HCT116 (cell line): ENCODE measurements at places on chromosomes 7 and 10. TPM values are rescaled to one million over a fixed set of nuclear protein-coding genes. Genes with fewer than 3 reads are reported as not detected.

GRCh38 chr10:31720546-31720945 lies 208.1 kb downstream of the ARHGAP12 start:
- no peak overlapping the region for H3K4me3 ChIP-seq
- no peaks in the 10 kb centered on the region for H3K27me3 ChIP-seq
- H3K4me1 ChIP-seq = no peaks in the 10 kb centered on the region
- no peaks in the 10 kb centered on the region for H3K36me3 ChIP-seq
- no peak overlapping the region for H3K27ac ChIP-seq

DNA sequence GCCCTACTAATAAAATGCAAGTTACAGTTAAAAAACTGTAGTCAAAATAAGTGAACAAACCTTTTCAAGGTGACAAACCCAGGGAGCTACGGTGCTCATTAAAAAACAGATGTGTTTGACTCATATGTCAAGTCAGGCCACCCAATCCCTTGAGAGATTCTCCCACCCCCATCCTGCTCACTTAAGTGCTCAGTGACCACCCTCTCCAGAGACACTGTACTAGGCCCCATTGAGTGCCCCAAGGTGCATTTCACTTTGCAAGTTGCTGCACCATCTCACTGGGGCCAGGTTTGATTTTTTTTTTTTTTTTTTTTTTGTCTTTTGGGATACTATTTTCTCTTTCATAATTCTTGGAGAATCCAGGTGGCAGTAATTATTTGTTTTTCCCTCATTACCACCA lies 1.9 kb downstream of the ERV3-1 start:
- H3K4me1 ChIP-seq = peaks cover 3% of the 10 kb centered on the region; the same call in 1 of the 2 replicates
- no peaks in the 10 kb centered on the region for H3K27me3 ChIP-seq
- H3K4me3 ChIP-seq = no peak overlapping the region

- DNase-seq = no peak
- H3K4me3 ChIP-seq = no peak overlapping the region
- no peaks in the 10 kb centered on the region for H3K36me3 ChIP-seq
- H3K27me3 ChIP-seq = no peaks in the 10 kb centered on the region
- H3K27ac ChIP-seq = no peak overlapping the region
- no peaks in the 10 kb centered on the region for H3K4me1 ChIP-seq
Observed at GRCh38 chr7:46131916-46132795, 211.1 kb upstream of the IGFBP3 start.

Gene PTPRN2
- 2.1 TPM for total RNA-seq

Gene MEIG1
- total RNA-seq = 1.4 TPM

- no peaks in the 10 kb centered on the region for H3K36me3 ChIP-seq
- H3K27ac ChIP-seq = no peak overlapping the region
- no peaks in the 10 kb centered on the region; the same call in 1 of the 2 replicates for H3K4me1 ChIP-seq
- no peaks in the 10 kb centered on the region for H3K27me3 ChIP-seq
- H3K4me3 ChIP-seq = no peak overlapping the region
Observed at GRCh38 chr7:41696323-41696916, 6.5 kb downstream of the INHBA start.

GRCh38 chr7:15368653-15369052 lies 193.2 kb downstream of the AGMO start:
- no peak overlapping the region for H3K27ac ChIP-seq
- DNase-seq = no peak
- no peaks in the 10 kb centered on the region for H3K36me3 ChIP-seq

Gene HPS6
- total RNA-seq = 31.7 TPM

Gene FAM24B
- total RNA-seq = 6.8 TPM

GRCh38 chr10:58813573-58813972 lies 300.9 kb downstream of the BICC1 start:
- no peak overlapping the region for H3K4me3 ChIP-seq
- no peak for DNase-seq
- H3K36me3 ChIP-seq = no peaks in the 10 kb centered on the region
- H3K27me3 ChIP-seq = no peaks in the 10 kb centered on the region

- H3K36me3 ChIP-seq = no peaks in the 10 kb centered on the region
- H3K27ac ChIP-seq = no peak overlapping the region
- H3K27me3 ChIP-seq = peaks cover 14% of the 10 kb centered on the region; the same call in 1 of the 2 replicates
- H3K4me1 ChIP-seq = no peaks in the 10 kb centered on the region
- DNase-seq = no peak
Observed at GRCh38 chr7:37391791-37392672, 56.6 kb downstream of the ELMO1 start.

DNA sequence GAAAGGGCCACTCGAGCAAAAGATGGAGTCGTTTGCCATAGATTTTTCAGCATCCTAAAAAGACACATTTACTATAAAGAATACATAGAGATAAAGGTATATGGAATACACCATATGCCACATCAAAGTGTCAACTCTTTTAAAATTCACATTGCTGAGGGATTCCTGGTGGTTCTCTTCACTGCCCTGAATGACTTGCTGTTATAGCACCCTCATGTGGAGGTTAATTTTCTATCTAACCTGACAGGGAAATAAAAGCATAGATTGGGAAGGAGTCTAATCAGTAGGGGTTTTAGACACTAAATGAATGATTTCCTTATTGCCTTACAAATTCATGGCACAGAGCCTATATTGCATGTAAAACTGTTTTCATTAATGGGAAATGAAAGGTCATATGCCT lies 25.9 kb downstream of the DNAH11 start:
- H3K27ac ChIP-seq = no peak overlapping the region
- no peak overlapping the region for H3K4me3 ChIP-seq
- no peaks in the 10 kb centered on the region for H3K4me1 ChIP-seq

Gene GRB10
- total RNA-seq = 37.3 TPM

Gene AKR1E2
- total RNA-seq = 5.0 TPM

DNA sequence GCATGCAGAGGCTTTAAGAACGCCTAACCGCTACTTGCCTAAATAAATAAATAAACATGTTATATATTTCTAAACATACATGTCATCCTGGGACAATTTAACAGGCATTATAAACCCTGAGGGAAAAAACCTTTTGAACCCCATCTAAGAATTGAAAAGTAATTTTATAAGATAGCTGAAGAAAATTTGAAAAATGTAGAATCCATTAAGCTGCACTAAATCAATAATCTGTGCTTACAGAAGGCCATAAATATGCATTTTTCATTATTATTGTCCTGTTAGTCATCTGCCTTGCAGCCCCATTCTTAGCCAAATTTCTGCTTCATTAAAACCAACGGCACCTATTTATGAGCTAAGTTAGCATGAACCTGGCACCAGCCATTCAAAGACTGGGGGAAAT lies 24.2 kb downstream of the LYZL1 start:
- H3K4me3 ChIP-seq = no peak overlapping the region
- no peaks in the 10 kb centered on the region for H3K36me3 ChIP-seq
- H3K27ac ChIP-seq = no peak overlapping the region
- no peaks in the 10 kb centered on the region for H3K4me1 ChIP-seq

- H3K36me3 ChIP-seq = no peaks in the 10 kb centered on the region
- H3K4me3 ChIP-seq = no peak overlapping the region
- H3K27ac ChIP-seq = no peak overlapping the region
- no peak for DNase-seq
- no peaks in the 10 kb centered on the region for H3K4me1 ChIP-seq
Observed at GRCh38 chr10:120005207-120006201, 113.0 kb downstream of the SEC23IP start.

- no peak overlapping the region for H3K27ac ChIP-seq
- no peaks in the 10 kb centered on the region for H3K27me3 ChIP-seq
- no peaks in the 10 kb centered on the region for H3K36me3 ChIP-seq
- no peak overlapping the region for H3K4me3 ChIP-seq
- DNase-seq = no peak
Observed at GRCh38 chr7:74010407-74010806, 17.6 kb upstream of the ELN start.

GRCh38 chr7:80924090-80924489 lies 5.2 kb upstream of the SEMA3C start:
- H3K36me3 ChIP-seq = no peaks in the 10 kb centered on the region
- peaks cover 19% of the 10 kb centered on the region; the same call in 1 of the 2 replicates for H3K4me1 ChIP-seq
- H3K4me3 ChIP-seq = no peak overlapping the region
- H3K27ac ChIP-seq = no peak overlapping the region
- DNase-seq = no peak

Gene ATOH7
- not detected for total RNA-seq

DNA sequence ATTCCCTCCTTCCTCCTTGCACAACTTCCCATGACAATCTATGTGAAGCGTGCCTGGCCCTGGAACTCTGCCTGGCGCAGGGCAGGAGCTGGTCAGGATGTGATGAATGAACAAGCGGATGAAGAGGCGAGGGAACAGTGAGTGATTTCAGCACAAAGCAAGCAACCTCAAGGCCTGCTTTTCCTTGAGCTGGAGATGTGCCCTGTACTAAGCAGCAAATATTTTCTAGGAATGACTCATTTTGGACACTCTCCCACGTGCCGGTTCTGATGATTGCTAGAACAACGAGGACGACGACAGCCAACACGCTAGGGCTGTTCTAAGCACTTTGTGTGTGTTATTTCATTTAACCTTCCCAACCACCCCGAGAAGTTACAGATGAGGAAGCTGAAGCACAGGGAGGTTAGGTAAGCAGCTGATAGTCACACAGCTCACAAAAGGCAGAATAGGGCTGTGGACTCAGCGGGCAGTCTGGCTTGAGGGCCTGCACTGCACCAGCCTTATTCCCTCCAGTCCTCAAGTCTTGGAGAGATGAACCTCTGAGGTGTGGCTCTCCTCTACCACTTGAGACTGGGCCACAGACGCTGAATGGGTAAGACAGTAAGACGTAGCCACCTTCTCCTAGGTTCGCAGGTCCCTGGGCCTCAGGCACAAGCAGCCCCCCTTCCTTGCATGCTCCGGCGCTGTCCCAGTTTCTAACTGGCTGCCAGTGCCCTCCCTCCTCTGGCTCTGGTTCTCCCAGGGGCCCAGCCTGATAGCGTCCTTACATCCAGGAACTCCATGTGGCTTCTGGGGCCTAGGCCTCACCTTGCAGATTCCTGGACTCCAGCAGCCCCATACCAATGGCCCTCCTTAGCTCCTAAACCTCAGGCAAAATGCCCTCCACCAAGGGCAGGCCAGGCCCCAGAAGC lies 59.0 kb downstream of the YKT6 start:
- H3K27me3 ChIP-seq = no peaks in the 10 kb centered on the region
- H3K4me1 ChIP-seq = peaks cover 4% of the 10 kb centered on the region; the same call in 1 of the 2 replicates
- no peak overlapping the region for H3K27ac ChIP-seq
- no peak overlapping the region for H3K4me3 ChIP-seq

Gene TCAF1
- total RNA-seq = 58.4 TPM

GRCh38 chr7:71442492-71443190 lies 310.7 kb downstream of the GALNT17 start:
- no peak overlapping the region for H3K4me3 ChIP-seq
- H3K4me1 ChIP-seq = no peaks in the 10 kb centered on the region
- no peak for DNase-seq

Gene TMEM213
- total RNA-seq = not detected

- peak overlapping the region; percentile 67 for H3K27ac ChIP-seq
- no peaks in the 10 kb centered on the region; the same call in 1 of the 2 replicates for H3K36me3 ChIP-seq
Observed at GRCh38 chr7:130982160-130982638, 248.2 kb upstream of the KLF14 start.

DNA sequence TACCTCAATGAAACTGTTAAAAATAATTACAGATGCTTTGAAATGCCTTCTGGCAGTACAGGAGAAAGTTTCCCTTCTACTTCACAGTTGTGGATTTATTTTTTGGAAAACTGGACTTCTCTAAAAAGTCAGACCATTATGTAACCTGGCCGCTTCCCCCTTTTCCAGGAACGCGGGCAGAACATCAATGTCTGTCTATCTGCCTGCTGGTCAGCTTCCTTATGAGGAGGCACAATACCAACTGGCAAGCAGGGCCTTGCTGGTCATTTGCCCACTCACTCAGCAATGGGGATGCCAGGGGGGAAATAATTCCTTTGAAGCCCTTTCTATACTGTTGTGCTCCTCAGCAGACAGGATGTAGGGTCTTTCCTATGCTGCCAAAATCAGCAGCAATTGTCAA lies 22.5 kb upstream of the ADRB1 start:
- no peak overlapping the region for H3K27ac ChIP-seq
- no peaks in the 10 kb centered on the region for H3K36me3 ChIP-seq
- no peak overlapping the region for H3K4me3 ChIP-seq
- peaks cover 9% of the 10 kb centered on the region for H3K4me1 ChIP-seq
- no peaks in the 10 kb centered on the region for H3K27me3 ChIP-seq

GRCh38 chr7:99438573-99439480 lies at the start of the genes CPSF4 and PTCD1:
TSS of gene CPSF4 (plus strand) at chr7:99438943. CDS start at chr7:99439083, 140 bp downstream.
TSS of gene PTCD1 (minus strand) at chr7:99438798. CDS start at chr7:99435242, 3,556 bp downstream.
- peaks cover 4% of the 10 kb centered on the region; the same call in 1 of the 2 replicates for H3K4me1 ChIP-seq
- no peaks in the 10 kb centered on the region for H3K27me3 ChIP-seq
- peaks cover 14% of the 10 kb centered on the region for H3K36me3 ChIP-seq
- DNase-seq = peak; percentile 85
- H3K4me3 ChIP-seq = peak within 1 kb of the TSS; percentile 91
- peak within 1 kb of the TSS; percentile 92 for H3K27ac ChIP-seq

- no peak for DNase-seq
- H3K36me3 ChIP-seq = no peaks in the 10 kb centered on the region
- no peaks in the 10 kb centered on the region for H3K4me1 ChIP-seq
- H3K27ac ChIP-seq = no peak overlapping the region
Observed at GRCh38 chr7:108345710-108346336, 110.4 kb downstream of the NRCAM start.

DNA sequence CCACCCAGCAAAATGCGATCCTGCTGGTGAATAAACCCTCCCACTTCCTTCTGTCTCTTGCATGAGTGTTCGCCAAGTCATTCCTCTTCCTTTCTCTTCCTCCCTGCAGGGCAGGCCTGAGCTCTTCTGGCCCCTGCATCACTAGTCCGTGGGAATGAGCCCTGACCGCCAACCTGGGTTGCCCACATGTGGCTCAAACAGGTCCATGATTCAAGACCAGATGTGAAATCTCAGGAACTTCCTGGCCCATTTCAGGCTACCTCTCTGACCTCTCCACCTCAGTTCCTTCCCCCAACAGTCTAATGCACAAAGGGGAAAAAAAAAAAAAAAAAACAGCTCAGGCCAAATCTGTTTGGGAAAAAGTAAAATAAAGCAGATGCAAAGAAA lies 5.4 kb upstream of the YWHAG start:
- no peak overlapping the region for H3K4me3 ChIP-seq
- no peaks in the 10 kb centered on the region for H3K36me3 ChIP-seq
- no peaks in the 10 kb centered on the region for H3K27me3 ChIP-seq
- no peak for DNase-seq
- H3K4me1 ChIP-seq = peaks cover 40% of the 10 kb centered on the region

GRCh38 chr10:94194256-94194655 lies 168.5 kb downstream of the NOC3L start:
- H3K27me3 ChIP-seq = no peaks in the 10 kb centered on the region
- H3K4me1 ChIP-seq = no peaks in the 10 kb centered on the region
- H3K27ac ChIP-seq = no peak overlapping the region
